ENCODE measurements at places on chromosomes 5 and 9.

DNA sequence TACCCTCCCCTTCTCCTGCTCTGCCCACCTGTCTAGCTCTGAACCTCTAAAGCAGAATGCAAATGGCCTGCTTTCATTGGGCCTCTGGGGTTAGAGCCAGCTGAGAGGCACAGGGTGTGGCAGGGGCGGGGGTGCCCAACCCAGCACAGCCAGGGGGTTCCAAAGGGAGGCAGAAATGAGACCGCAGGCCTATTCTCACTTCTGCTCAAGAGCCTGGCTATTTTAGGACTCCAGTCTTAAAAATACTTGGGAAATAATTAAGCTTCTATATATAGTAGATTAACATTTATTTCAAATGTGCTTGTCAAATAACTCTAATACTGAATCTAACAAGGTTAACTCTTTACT, 5.7 kb downstream of the QSOX2 start:
- no peak for DNase-seq

DNA sequence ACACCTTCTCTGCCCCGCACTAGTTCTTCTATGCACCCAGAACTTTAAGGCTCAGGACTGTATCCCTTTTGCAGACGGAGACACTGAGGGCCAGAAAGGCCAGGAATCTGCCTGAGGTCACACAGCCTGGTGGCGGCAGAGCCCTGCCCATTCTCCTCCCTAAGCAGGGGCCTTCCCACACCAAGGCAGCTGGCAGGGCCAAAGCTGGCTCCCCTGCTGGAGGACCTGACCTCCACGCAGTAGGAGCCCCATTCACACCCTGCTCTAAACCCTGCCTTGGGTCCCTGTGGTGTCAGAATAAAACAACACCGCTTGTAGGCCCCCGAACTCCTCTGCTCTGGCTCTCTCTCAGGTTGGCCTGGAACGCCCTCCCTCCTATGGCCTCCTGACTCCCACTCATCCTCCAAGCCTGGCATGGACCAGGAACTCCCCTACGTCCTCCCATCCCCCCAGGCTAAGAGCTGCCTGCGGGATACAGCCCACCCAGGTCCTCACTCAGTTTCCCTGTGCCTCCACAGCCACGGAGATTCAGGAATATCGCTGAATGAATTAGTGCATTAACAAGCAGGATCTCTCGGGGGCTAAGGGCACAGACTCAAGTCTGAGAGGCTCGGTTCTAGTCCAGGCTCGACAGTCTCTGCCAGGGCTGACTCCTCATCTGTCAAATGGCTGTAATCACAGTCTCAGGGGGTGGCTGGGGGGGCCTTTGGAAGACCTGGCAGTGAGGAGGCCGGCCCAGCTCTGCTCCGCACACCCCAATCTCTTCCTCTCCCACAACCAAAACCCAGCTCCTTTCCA, 2.8 kb downstream of the ST6GALNAC6 start:
- no peak for DNase-seq

- DNase-seq, result no peak
Measured at GRCh38 chr5:108786806-108787483, 39.2 kb downstream of the FER start.

- no peak for DNase-seq
Measured at GRCh38 chr5:92734211-92734940, 846.6 kb downstream of the NR2F1-AS1 start.

DNA sequence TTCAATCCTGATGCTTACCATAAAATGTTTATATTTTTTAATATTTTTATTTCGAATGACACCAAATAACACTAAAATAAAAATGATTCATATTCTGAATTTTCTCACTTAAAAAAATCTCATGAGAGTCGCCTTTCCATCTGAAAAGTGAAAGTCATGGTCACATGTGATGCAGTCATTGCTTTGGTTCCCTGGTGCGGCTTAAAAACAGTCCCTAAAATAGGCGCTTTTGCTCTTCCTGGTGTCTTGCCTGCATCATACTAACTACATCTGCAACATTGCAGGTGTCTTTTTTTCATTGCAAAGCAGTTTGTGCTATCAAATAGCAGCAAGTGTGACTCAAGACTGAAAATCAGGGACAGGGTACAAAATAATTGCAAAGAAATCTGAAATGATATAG, 185.2 kb upstream of the NREP start:
- DNase-seq, result no peak

GRCh38 chr5:121251954-121252353, 599.7 kb upstream of the FTMT start:
- no peak for DNase-seq

All from Kasumi-1 (cell line).